ENCODE measurements at places on chromosomes 1 and 21.

- no peaks in the 10 kb centered on the region for H3K4me1 ChIP-seq
- H3K4me3 ChIP-seq: no peak overlapping the region
- H3K27ac ChIP-seq: no peak overlapping the region
- no peak for DNase-seq
- H3K36me3 ChIP-seq: no peaks in the 10 kb centered on the region
Measured at GRCh38 chr1:68675336-68675735, 178.5 kb upstream of the DEPDC1 start.

GRCh38 chr1:207131163-207131562 is 27.1 kb downstream of the C4BPA start:
- no peaks in the 10 kb centered on the region for H3K36me3 ChIP-seq
- H3K4me1 ChIP-seq: peaks cover 12% of the 10 kb centered on the region
- no peaks in the 10 kb centered on the region for H3K27me3 ChIP-seq
- no peak overlapping the region for H3K27ac ChIP-seq
- DNase-seq: no peak

DNA sequence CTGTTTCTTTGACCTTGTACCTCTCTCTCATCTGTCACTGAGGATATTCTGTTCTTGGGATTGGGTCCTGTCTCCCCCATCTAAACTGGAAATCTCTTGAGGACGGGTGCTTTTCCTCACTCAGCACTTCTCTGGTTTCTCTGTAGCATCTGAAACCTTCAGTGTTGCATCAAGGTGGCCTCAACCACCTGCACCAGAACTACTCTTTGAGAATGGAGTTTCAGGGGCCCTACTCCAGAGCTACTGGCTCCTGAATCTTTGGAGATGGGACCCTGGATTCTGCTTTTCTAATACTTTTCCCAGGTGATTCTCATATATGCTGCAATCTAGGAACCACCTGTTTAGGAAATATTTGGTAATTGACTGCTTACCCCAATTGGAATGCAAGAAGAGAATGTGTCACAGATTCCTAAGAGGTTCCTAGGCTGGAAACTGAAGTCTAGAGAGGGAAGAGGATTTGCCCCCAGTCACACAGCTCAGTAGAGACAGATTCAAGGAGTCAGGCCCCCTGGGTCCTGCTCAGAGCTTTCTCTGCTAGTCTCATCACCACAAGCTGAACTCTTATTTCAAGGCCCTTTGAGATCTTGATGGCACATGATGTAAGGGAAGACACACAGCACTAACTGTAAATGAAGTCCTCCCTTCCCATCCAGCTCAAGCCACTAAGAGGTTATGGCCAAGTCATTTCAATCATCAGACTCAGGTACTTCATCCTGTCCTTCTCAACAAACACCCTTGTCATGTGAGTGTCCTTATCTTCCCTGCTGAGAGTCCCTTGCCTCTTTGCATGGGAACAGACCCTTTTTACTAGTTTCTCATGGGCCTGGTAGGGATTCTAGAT is 48.7 kb downstream of the EIF2D start:
- no peak for DNase-seq
- peaks cover 30% of the 10 kb centered on the region for H3K4me1 ChIP-seq
- no peak overlapping the region for H3K27ac ChIP-seq
- H3K36me3 ChIP-seq: no peaks in the 10 kb centered on the region

DNA sequence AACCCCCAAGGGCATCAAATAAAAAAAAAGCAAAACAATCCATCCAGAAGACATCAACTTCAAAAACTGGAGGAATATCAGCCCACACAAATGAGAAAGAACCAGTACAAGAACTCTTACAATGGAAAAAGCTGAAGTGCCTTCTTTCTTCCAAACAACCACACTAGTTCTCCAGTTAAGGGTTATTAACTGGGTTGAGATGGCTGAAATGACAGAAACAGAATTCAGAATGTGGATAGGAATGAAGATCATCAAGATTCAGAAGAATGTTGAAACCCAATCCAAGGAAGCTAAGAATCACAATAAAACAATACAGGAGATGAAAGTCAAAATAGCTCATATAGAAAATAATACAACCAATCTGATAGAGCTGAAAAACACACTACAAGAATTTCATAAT is 104.5 kb downstream of the NME7 start:
- no peak overlapping the region for H3K27ac ChIP-seq
- no peak for DNase-seq
- H3K27me3 ChIP-seq: no peaks in the 10 kb centered on the region
- H3K36me3 ChIP-seq: no peaks in the 10 kb centered on the region
- no peaks in the 10 kb centered on the region for H3K4me1 ChIP-seq
- H3K4me3 ChIP-seq: no peak overlapping the region

DNA sequence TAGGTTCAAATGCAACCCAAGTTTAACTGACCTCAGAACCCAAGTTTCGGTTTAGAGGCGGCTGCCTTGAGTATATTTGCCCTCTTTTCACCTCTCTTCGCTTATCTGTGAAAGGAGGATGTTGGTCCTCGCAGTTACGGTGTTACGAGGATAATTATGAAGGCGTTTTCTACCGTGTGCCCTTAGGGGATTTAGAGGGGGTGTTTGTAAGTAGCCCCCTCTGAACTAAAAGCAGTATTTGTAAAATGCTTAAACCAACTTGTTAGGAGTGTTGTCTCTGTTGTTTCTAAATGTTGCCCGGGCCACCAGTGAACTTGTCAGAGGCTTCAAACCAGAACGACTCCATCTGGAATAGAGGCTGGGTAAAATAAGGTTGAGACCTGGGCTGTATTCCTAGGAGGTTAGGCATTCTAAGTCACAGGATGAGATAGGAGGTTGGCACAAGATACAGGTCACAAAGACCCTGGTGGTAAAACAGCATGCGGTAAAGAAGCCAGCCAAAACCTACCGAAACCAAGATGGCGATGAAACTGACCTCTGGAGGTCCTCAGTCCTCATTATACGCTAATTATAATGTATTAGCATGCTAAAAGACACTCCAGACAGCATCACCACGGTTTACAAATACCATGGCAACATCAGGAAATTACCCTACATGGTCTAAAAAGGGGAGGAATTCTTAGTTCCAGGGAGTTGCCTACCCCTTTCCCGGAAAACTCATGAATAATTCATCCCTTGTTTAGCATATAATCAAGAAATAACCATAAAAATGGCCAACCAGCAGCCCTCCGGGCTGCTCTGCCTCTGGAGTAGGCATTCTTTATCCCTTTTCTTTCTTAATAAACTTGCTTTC is 1.0 kb upstream of the PSRC1 start:
- no peak for DNase-seq
- H3K4me3 ChIP-seq: peak overlapping the region; percentile 68
- no peaks in the 10 kb centered on the region for H3K36me3 ChIP-seq
- H3K27me3 ChIP-seq: no peaks in the 10 kb centered on the region
- peak overlapping the region; percentile 90 for H3K27ac ChIP-seq
